CD4-positive, alpha-beta memory T cell (primary cell): ENCODE measurements at places on chromosomes 5 and 9. TPM values are rescaled to one million over a fixed set of nuclear protein-coding genes. Genes with fewer than 3 reads are reported as not detected.
A peak's percentile ranks its signal among the peaks of the same experiment; 100 is the strongest.

GRCh38 chr5:39400713-39401578 lies 23.8 kb downstream of the DAB2 start:
- H3K36me3 ChIP-seq: no peaks in the 10 kb centered on the region
- no peaks in the 10 kb centered on the region for H3K27me3 ChIP-seq
- no peak for DNase-seq
- H3K4me3 ChIP-seq: no peak overlapping the region

- DNase-seq: no peak
- peaks cover 25% of the 10 kb centered on the region for H3K4me1 ChIP-seq
- H3K4me3 ChIP-seq: peak overlapping the region; percentile 69
- peak overlapping the region; percentile 44 for H3K27ac ChIP-seq
- no peaks in the 10 kb centered on the region for H3K27me3 ChIP-seq
- peaks cover 17% of the 10 kb centered on the region for H3K36me3 ChIP-seq
Measured at GRCh38 chr5:179795049-179795862, 1.5 kb downstream of the LTC4S start.

DNA sequence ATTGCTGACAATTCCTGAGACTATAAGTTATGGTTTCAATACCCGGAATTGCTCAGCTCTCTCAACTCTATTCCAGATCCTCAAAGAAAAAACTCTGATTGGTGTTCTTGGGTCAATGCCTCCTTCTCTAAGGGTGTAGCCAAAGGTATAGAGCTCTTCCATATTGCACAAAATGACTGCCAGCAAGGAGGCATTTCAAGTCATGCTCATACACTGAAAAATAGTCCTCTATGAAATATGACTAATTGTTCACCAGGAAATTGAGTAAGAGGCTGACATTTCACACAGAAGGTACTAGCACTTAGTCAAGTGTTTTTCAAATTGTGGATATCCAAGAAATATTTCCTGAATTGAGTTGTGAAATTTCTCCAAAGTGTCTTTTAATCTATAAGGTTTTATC lies 111.1 kb upstream of the KLF9 start:
- DNase-seq: no peak
- H3K27ac ChIP-seq: no peak overlapping the region
- H3K36me3 ChIP-seq: no peaks in the 10 kb centered on the region
- no peaks in the 10 kb centered on the region for H3K27me3 ChIP-seq
- H3K4me1 ChIP-seq: no peaks in the 10 kb centered on the region
- H3K4me3 ChIP-seq: no peak overlapping the region

DNA sequence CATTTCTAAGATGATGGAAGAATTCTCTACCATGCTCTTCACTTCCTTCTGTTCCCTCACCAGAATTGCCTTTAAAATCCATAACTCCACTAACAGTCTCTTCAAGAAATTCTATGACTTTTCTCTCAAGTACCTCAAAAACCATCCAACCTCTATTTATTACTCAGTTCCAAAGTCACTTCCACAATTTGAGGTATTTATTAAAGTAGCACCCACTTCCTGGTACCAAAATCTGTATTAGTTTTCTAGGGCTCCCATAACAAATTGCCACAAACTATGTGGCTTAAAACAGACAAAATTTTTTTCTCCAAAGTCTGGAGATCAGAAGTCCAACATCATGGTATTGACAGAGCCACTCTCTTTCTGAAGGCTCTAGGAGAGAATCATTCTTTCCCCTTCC lies 4.9 kb upstream of the SPTLC1 start:
- peaks cover 5% of the 10 kb centered on the region for H3K4me1 ChIP-seq
- DNase-seq: no peak
- H3K4me3 ChIP-seq: no peak overlapping the region
- H3K27ac ChIP-seq: no peak overlapping the region

- H3K27me3 ChIP-seq: no peaks in the 10 kb centered on the region
- peak overlapping the region; percentile 7 for H3K4me3 ChIP-seq
- DNase-seq: no peak
Measured at GRCh38 chr5:139299486-139299885, 5.9 kb downstream of the MATR3 start.

GRCh38 chr9:128005923-128006322 lies 25.1 kb upstream of the EEIG1 start:
- peaks cover 72% of the 10 kb centered on the region for H3K4me1 ChIP-seq
- no peak for DNase-seq
- peak overlapping the region; percentile 49 for H3K27ac ChIP-seq
- H3K36me3 ChIP-seq: no peaks in the 10 kb centered on the region

GRCh38 chr9:13993632-13994185 lies 320.2 kb downstream of the NFIB start:
- no peaks in the 10 kb centered on the region for H3K27me3 ChIP-seq
- no peak overlapping the region for H3K27ac ChIP-seq
- H3K4me1 ChIP-seq: no peaks in the 10 kb centered on the region
- H3K36me3 ChIP-seq: no peaks in the 10 kb centered on the region
- H3K4me3 ChIP-seq: no peak overlapping the region
- no peak for DNase-seq

DNA sequence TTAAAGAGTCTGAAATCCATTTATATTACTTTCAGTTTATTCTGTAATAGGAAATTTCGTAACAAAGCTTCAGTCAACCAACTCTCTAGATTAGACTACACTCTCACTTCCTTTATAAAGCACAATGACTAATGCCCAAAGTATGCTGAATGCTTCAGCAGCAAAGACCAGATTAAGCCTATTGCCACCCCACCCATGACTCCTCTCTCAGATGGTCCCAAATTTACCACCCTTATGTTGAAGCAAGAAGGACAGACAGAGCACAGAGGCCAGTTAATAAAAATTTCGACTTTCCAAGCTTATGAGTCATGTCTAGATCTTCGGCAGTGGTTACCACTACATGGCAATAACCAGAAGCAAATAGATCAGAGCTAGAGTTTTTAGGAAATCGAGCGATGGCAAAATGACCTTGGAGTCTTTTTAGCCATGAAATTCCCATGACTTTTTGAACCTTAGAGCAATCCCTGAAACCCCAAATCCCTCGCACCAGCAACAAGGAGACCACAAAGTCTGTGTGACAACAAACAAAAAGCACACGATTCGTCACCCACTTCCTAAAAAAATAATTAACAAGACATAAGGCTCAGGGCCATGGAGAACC lies 287.8 kb upstream of the RASA1 start:
- H3K4me1 ChIP-seq: no peaks in the 10 kb centered on the region
- H3K4me3 ChIP-seq: no peak overlapping the region
- no peaks in the 10 kb centered on the region for H3K36me3 ChIP-seq

- no peak for DNase-seq
- no peak overlapping the region for H3K4me3 ChIP-seq
- no peaks in the 10 kb centered on the region for H3K4me1 ChIP-seq
- H3K27me3 ChIP-seq: no peaks in the 10 kb centered on the region
Measured at GRCh38 chr9:81031422-81032029, 657.8 kb downstream of the TLE1 start.

DNA sequence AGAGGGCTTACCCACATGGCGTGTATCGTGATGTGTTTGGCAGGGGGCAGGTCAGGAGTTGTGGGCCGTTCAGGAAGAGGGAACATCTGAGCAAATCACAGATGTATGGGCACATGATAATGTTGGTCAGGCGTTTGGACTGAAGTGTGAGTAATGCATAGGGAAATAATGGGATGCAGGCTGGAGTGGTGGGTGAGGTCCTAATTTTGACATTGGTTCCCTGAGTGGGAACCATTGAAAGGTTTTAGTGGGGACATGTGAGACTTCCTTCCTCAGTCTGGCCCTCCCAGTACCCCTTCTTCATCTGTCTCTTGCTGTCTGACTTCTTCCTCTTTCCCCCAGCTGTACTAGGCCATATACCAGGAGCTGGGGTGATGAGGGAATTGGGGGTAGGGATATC lies 7.6 kb downstream of the OTULIN start:
- peaks cover 98% of the 10 kb centered on the region for H3K4me1 ChIP-seq
- DNase-seq: no peak
- H3K36me3 ChIP-seq: no peaks in the 10 kb centered on the region
- no peak overlapping the region for H3K4me3 ChIP-seq
- peak overlapping the region; percentile 50 for H3K27ac ChIP-seq

- H3K27ac ChIP-seq: no peak overlapping the region
- H3K4me1 ChIP-seq: no peaks in the 10 kb centered on the region
- peak; percentile 44 for DNase-seq
- no peaks in the 10 kb centered on the region for H3K36me3 ChIP-seq
Measured at GRCh38 chr9:133782157-133783130, 44.3 kb upstream of the SARDH start.

GRCh38 chr9:129161534-129161837 lies 16.6 kb downstream of the IER5L start:
- no peaks in the 10 kb centered on the region for H3K36me3 ChIP-seq
- H3K4me1 ChIP-seq: peaks cover under 1% of the 10 kb centered on the region
- H3K27me3 ChIP-seq: no peaks in the 10 kb centered on the region
- H3K27ac ChIP-seq: no peak overlapping the region
- no peak overlapping the region for H3K4me3 ChIP-seq
- DNase-seq: no peak

GRCh38 chr5:171924493-171925122 lies 81.8 kb downstream of the FBXW11 start:
- H3K27me3 ChIP-seq: no peaks in the 10 kb centered on the region
- no peaks in the 10 kb centered on the region for H3K36me3 ChIP-seq
- H3K4me1 ChIP-seq: peaks cover 12% of the 10 kb centered on the region
- no peak overlapping the region for H3K4me3 ChIP-seq

DNA sequence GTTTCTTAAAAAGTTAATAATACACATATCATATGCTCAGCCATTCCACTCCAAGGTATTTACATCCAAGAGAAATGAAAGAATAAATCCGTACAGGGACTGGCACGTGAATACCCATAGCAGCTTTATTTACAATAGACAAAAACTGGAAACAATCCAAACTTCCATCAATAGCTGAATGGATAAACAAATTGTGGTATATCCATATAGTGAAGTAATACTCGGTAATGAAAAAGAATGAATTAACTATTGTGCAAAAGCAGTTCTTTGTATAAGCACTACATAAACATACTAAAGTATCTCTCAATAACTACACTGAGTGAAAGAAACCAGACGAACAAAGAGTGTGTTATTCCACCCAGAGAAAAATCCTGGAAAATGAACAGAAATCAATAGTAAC lies 17.6 kb downstream of the COL23A1 start:
- H3K4me1 ChIP-seq: no peaks in the 10 kb centered on the region
- H3K36me3 ChIP-seq: no peaks in the 10 kb centered on the region
- H3K27me3 ChIP-seq: no peaks in the 10 kb centered on the region

GRCh38 chr9:98180996-98181395 lies 11.4 kb downstream of the CORO2A start:
- no peaks in the 10 kb centered on the region for H3K36me3 ChIP-seq
- no peak for DNase-seq
- no peak overlapping the region for H3K4me3 ChIP-seq
- no peaks in the 10 kb centered on the region for H3K27me3 ChIP-seq

Gene GABRA1
- not detected for polyA plus RNA-seq

Gene PDE8B
- 0.26 TPM for polyA plus RNA-seq

Gene GFPT2
- not detected for polyA plus RNA-seq

Gene LCN1
- not detected for polyA plus RNA-seq

Gene RMI1
- polyA plus RNA-seq: 6.3 TPM

Gene SARDH
- polyA plus RNA-seq: 2.5 TPM

Gene KCNV2
- not detected for polyA plus RNA-seq
